ENCODE measurements at places on chromosomes 4 and X.

DNA sequence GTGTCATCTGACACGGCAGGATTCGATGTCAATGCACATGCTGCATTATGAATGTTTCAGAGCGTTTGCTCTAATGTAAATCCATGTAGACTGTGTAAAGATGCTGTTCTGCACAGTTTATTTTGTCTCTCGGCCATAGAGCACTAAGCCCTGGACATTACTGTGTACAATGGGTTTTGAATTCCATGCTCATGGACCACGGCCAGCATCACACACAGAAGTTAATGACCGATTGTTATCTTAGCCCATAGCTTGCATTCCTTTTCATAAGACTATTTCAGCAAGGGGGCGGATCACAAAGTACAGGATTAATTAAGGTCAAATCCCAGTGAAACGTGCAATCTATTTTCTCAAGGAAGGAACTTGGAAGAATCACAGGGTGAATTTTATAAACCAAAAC, 286.1 kb upstream of the TENM3 start:
- no peaks in the 10 kb centered on the region for H3K36me3 ChIP-seq
- no peak overlapping the region for H3K4me3 ChIP-seq
- no peaks in the 10 kb centered on the region for H3K4me1 ChIP-seq
- H3K27ac ChIP-seq: no peak overlapping the region
- DNase-seq: no peak

DNA sequence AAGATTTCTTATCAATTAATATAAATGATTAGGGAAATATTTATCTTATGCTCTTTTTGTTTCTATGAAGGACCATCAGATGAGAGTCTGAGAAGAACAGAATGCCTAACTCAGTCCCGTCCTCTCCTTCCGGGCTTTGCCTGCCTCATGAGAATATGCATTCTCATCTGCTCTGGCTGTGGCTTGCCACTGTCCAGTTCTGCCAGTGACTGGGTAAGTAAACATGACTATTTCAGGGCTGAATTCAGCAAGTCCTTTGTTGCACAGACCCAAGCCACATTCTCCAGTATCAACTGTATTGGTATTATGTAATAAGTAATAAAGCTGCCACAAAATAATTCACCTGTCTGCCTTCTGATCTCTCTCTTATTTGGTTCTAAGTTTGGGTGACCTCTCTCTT, 110.7 kb downstream of the WDFY3 start:
- H3K36me3 ChIP-seq: no peaks in the 10 kb centered on the region
- H3K27ac ChIP-seq: no peak overlapping the region
- no peak overlapping the region for H3K4me3 ChIP-seq
- H3K27me3 ChIP-seq: no peaks in the 10 kb centered on the region
- no peaks in the 10 kb centered on the region for H3K4me1 ChIP-seq

- H3K27ac ChIP-seq: peak overlapping the region; percentile 7
- H3K27me3 ChIP-seq: no peaks in the 10 kb centered on the region
- DNase-seq: no peak
- H3K4me1 ChIP-seq: 0 out of 2 replicates have a peak, but pooled peaks cover 3% of the 10 kb centered on the region
- no peaks in the 10 kb centered on the region for H3K36me3 ChIP-seq
- H3K4me3 ChIP-seq: no peak overlapping the region
These were observed 111.6 kb downstream of the FAM53A start for GRCh38 chr4:1572521-1572920.

GRCh38 chr4:2534904-2535375, 1.5 kb upstream of the FAM193A start:
- peak overlapping the region; percentile 88 for H3K27ac ChIP-seq
- H3K27me3 ChIP-seq: no peaks in the 10 kb centered on the region
- peak overlapping the region; percentile 86 for H3K4me3 ChIP-seq
- no peaks in the 10 kb centered on the region for H3K36me3 ChIP-seq

DNA sequence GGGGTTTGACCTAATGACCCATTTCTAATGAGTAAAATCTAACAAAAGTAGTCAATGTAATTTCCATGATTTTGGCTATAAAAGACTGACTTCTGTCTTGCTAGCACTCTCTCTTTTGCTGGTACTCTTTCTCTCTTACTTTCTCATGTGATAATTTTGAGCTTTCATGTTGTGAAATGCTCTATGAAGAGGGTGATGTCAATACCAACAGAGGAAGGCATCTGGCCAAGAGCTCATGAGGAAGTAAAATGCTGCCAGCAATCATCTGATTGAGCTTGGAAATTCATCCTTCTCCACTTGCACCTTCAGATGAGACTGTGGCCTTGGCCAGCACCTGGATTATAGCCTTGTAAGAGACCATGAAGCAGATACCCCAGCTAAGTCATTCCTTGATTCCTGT, 347.7 kb downstream of the HS3ST1 start:
- DNase-seq: no peak
- no peak overlapping the region for H3K4me3 ChIP-seq
- H3K36me3 ChIP-seq: no peaks in the 10 kb centered on the region
- no peaks in the 10 kb centered on the region for H3K4me1 ChIP-seq
- no peaks in the 10 kb centered on the region for H3K27me3 ChIP-seq

DNA sequence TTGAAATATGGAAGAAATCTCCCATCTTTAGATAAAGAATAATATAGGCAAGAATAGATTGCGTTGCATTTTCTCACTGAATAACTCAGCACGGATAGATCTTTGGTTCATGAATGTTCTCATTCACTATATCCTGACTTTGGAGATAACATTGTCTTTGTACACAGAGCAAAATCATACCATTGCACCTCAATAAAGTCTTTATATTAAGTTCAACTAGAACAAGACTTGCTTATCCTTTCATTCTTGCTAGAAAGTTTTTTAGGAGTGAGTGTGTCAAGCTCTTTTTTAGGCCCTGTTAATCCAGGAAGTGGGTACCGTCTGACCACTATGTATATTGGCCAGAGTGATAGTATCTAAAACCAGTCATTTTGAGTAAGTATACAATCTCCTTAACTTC, 658.7 kb downstream of the FSTL5 start:
- no peaks in the 10 kb centered on the region for H3K36me3 ChIP-seq
- H3K4me1 ChIP-seq: no peaks in the 10 kb centered on the region
- DNase-seq: no peak
- no peak overlapping the region for H3K27ac ChIP-seq

GRCh38 chr4:179671609-179672008, 2229.4 kb upstream of the AGA start:
- no peaks in the 10 kb centered on the region for H3K4me1 ChIP-seq
